ENCODE measurements at places on chromosomes 5 and 9.

DNA sequence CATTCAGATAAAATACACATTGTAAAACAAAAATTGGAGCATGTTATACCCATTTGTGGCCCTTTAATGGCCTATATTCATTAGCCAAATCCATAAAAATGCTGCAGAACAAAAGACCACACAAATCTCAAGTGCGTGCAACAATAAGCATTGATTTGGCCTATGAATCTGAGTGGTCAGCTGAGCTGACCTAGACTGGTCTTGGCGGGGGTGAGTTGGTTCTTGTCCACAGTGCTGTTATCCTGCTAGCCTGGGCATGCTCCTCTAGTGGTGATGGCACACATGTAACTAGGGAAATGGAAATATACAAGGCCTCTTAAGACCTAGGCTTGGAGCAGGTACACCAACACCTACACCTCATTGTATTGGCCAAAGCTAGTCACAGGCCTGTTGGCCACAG lies 122.2 kb upstream of the TBCA start:
- DNase-seq: no peak

- DNase-seq: no peak
Measured at GRCh38 chr5:5810461-5810860, 388.0 kb downstream of the ICE1 start.

- no peak for DNase-seq
Measured at GRCh38 chr9:98877311-98877710, 66.4 kb upstream of the COL15A1 start.

DNA sequence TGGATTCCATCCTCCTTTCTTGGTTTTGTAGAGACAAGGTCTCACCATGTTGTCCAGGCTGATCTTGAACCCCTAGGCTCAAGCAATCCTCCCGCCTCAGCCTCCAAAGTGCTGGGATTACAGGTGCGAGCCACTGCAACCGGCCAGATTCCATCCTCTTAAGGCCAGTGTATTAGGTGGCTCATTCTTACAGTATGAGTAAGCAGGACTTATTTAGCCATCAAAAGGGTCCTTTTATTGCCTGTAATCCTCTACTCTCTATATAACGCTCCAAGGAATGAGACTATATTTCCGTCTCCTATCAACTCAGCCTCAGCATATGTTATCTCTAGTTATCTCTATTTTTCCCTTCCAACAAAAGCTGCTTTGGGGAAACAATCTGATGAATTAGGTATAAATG lies 3.0 kb upstream of the ERBIN start:
- DNase-seq: no peak

- no peak for DNase-seq
Measured at GRCh38 chr9:86860006-86860405, 87.3 kb downstream of the GAS1 start.

DNA sequence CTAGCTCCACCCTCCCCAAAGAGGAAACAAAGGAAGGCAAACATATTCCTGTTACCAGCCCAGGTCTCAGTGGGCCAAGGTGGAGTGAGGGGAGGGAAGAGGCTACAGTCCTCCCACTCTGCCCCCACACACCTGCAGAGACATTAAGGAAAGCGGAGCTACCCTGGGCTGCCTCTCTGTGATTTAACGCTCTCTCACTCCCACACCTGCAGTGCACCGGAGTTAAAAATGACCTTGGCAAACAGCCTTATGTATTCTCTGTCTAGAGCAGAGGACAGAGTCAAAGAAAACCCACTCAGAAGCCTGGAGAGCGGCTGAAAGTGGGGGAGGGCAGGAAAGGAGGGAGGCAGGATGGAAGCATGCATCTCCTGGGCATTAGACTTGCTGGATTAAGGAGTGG lies 32.7 kb downstream of the KCNIP1 start:
- no peak for DNase-seq

DNA sequence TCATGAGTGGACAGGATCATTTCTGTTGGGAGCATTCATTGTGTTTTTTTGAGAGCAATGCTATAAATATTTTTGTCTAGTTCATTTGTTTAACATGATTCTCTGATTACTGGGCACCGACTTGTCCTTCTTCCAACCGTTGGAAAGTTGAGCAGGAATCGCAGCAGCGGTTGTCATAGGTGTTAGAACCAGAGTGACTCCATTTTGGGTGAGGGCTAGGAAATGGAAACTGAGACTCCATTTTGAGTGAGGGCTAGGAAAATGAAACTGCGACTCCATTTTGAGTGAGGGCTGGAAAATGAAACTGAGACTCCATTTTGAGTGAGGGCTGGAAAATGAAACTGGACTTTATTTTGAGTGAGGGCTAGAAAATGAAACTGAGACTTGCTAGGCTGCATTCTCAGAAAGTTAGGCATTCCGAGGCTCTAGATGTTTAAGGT lies 100.6 kb downstream of the ICE1 start:
- peak; percentile 83 for DNase-seq

DNA sequence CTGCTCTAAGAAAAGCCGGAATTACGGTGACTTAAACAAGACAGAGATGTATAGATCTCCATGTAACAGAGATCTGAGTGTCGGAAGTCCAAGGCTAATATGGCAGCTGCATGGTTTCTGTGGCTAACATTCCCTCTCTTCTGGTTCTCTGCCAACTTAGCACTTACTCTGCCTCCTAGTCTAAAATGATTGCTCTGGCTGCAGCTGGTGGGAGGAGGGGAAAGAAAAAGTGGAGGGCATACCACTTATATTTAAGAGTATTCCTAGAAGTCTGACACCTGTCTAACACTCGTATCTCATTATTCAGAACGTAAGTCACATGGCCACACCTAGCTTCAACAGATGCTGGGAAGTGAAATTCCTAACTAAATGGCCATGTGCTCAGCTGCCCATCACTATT lies 551.5 kb upstream of the TLE4 start:
- DNase-seq: no peak

GRCh38 chr9:129785866-129786265 lies 17.1 kb upstream of the TOR1B start:
- no peak for DNase-seq

GRCh38 chr5:116543501-116543900 lies 31.1 kb downstream of the SEMA6A start:
- DNase-seq: no peak

DNA sequence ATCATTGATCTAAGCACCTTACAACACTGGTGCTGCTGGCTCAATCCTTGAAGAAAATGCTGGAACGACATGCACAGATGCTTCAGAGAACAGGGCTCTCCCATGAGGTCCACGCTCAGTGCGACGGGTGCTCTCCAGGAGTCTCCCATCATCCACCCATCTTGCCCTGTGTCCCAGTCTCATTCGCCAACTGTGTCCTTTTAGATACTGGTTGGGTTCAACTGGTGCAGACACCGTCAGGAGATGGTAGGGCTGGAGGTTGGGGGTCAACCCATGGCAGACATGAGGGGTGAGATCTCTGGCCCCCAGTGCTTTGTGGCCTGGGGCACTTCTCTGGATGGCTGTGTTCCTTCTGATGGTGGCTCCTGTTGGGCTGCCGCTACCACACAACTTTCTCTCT lies 1.6 kb upstream of the OBP2B start:
- DNase-seq: no peak

DNA sequence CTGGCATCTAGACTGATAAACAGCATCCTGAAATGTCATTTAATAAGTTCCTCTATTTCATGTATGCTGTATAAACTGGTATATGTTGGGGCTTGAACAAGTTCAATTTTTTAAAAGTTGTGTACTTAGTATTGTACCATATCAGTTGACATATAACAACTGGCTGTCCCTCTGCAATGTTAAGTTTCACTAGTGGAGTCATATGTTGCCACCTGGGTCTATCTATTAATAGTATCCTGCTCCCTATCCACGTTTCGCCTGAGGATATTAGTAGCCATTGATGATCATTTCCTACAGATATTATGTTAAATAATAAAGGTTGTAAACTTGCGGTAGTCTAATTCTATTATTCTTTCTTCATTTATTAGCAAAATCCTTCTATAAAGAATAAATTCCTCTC lies 177.6 kb downstream of the RFX3 start:
- DNase-seq: no peak

- DNase-seq: no peak
Measured at GRCh38 chr5:111739416-111739815, 17.6 kb downstream of the NREP start.

- DNase-seq: no peak
Measured at GRCh38 chr9:108149326-108149725, 659.8 kb upstream of the KLF4 start.

GRCh38 chr9:125280945-125281344 lies 19.3 kb downstream of the GAPVD1 start:
- no peak for DNase-seq

DNA sequence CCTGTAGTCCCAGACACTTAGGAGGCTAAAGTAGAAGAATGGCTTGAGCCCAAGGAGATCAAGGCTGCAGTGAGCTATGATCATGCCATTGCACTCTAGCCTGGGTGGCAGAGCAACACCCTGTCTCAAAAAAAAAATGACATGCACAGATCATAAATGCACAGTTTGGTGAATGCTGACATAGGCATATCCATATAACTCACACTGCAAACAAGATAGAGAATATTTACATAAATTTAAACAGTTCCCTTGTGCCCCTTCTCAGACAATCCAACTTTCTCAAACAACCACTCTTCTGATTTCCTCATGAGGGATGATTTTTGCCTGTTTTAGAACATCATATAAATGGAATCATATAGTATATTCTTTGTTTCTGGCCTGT lies 88.7 kb upstream of the CAST start:
- no peak for DNase-seq

DNA sequence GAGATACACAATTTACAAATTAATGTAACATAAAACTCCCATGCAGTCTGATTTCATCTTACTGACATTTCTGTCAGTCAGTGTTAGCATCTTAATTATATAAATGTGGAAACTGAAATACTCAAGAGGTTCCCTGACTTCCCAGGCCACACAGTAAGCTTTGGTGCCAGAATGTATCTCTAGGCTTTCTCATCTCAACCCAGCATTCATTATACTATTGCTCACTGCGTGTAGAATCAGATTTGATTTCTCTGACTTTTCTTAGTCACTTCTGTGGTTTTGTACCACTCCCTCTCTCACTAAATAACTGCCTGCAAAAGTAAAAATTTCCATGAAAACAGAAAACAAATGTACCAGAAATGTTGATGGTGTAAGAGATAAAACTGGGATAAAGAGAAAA lies 31.7 kb upstream of the CDKN2B start:
- DNase-seq: no peak

- no peak for DNase-seq
Measured at GRCh38 chr9:99401680-99402504, 179.8 kb downstream of the SEC61B start.

GRCh38 chr5:34854459-34855174 lies 15.7 kb downstream of the TTC23L start:
- no peak for DNase-seq

All from T-helper 1 cell (primary cell).